ENCODE measurements at places on chromosomes 5 and 9.

DNA sequence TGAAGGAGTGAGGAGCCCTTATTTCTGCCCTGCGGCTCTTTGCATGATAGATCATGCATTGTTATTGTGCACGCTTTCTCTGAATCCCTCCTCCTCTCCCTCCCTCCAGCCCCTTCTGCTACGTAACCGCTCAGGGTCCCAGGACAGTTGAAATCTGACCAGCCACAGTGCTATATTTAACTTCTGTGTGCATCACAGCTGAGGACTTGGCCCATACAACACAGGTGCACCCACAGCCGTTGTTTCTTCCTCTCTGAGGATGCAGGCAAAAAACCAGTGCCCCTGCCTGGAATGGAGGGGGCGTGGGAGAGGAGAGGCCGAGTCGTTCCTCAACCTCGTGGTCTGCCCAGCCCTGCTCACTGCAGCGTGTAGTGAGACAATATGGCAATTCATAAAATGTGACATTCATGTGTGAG, 335.6 kb upstream of the CLINT1 start:
- DNase-seq: no peak

DNA sequence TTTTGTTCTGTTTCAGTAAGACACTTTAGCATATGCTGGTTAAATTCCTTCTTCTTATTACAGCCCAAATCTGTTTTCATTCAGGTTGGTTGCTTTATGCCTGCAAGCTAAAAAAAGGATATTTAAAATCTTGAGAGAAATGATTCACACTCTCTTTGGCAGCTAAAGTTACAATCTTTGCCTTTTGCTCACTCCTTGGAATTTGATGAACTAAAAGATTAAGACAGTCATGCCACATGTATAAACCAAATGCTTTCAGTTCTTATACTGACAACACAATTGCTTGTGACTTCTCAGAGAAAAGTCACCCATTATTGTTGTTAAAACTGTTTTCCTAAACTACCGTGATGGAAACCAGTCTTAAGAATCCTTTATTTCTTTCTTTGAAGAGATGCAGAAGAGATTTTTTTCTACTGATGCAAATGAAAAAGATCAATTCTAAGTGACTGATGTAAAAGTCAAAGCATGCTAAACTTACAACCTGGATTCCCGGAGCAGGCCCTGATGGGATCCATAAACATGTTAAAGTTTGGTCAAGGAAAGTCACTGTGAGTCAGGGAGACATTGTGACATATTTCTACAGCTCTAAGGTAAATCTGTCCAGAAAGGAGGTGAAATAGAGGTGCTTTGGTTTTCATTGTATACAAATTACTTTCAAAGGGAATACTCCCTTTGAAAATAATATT, 144.2 kb upstream of the CDH10 start:
- DNase-seq: no peak

GRCh38 chr5:62331921-62332320, 25.9 kb downstream of the KIF2A start:
- DNase-seq: no peak

- DNase-seq: no peak
Measured at GRCh38 chr9:4055032-4055431, 244.8 kb downstream of the GLIS3 start.

DNA sequence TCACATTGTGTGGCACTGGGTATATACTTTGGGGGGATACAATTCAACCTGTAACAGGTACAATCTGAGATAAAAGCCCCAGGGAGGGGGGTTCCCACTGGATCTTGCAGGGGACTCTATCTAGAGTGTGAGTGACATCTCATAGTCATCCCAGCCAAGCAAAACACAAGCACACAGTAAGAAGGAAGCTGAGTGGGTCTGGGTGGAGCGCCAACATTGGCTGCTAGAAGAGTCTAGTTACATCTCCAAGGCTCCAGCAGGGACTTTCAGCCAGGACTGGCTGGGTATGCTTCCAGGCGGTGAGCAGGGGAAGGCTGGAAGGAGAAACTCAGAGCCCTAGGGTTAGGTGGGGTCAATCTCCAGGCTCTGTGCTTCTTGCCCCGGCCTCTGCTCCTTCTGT, 53.0 kb downstream of the IL31RA start:
- no peak for DNase-seq

DNA sequence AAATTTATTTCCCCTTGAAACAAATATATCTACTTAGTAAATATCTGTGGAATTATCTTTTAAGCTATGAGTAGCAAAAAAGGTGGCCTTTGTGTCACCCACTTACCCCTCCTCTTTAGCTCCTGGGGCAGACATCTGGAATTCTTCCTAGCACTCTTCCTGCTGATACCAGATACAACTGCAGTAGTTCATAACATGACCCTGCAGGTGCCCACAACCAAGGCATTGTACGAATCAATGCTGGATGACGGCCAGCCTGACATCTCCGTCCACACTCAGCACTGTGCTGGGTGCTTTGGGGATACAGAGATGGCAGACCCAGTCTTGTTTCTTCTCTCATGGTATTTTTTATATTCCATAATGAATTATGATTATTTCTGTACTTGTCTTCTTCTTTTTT, 152.3 kb downstream of the GOLPH3 start:
- no peak for DNase-seq

DNA sequence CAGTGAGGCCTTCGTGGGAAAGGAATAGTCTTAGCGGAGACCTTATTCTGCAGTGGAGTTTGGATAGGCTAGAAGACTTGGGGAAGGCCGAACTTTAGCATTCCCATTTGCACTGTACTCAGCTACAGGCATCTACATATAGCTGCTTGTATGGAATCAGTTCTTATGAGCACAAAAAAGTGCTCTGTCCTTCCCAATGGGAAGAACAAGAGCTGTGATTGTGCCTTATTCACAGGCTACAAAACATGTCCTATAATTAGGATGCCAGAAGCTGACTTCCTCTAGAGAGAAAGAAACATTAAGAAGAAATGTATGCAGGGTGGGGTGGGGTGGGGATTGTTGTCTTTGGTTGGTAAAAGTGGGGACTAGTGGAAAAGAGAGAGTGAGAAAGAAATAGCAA, 154.7 kb downstream of the ATP10B start:
- no peak for DNase-seq

- DNase-seq: no peak
Measured at GRCh38 chr9:127457191-127457878, 6.0 kb downstream of the LRSAM1 start.

DNA sequence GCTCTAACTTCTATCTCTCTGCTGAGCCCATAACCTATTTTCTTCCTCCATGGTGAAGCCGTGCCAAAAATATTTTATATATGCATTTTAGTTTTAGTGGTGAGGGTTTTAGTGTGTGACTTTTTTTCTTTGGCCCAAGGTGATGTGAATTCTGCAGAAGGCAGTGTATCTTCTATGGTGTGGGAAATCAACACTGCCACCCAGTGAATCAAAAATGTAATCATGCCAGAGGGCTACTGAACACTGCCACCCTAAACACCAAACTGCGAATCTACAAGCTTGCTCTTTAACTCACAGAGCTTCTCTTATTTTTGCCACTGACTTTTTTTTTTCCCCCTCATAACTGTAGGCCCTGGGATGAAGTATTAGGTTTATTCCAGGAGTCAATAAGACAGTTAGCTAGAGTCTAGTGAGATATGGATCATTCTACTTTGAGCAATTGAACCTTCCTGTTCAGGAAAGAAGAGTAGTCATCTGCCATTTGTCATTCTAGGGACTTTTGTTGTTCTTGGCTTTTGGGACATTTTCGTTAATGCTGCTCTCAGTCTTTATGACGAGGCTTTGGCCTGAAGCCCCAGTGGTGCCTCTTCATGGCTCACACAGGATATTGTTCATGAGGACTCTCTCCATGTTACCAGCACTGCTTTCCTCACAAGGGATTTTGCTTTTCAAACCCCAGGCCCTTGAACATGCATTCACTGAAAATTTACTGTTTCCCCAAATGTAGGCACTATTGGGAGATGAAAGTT, 53.1 kb downstream of the C7 start:
- DNase-seq: no peak

GRCh38 chr5:136058039-136058971, 29.5 kb downstream of the TGFBI start:
- no peak for DNase-seq

DNA sequence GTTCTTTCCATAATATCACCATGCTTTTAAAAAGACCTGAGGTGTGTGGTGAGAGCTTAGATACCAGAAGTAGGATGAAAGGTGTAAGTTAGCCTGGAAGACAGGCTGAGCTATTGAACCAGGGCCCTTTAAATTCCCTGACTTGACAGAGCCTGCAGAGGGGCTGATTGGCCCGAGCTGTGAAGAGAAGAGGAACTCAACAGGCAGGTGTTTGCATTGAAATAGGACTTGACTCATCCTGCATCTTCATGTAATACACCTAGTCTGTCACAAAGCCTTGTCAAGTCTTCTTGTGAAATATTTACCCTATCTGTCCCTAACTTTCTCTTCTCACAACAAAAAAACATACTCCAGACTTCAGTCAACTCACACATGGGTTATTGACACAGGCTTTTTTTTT, 16.6 kb upstream of the ANP32B start:
- DNase-seq: no peak

Data from activated effector memory CD4-positive, alpha-beta T cell treated with Interleukin-2 at 50 U/mL for 16 hours (primary cell).